GM19239 (cell line): ENCODE measurements at places on chromosomes 6 and 20.

GRCh38 chr6:2950713-2951112, 20.7 kb downstream of the SERPINB6 start:
- DNase-seq: no peak

DNA sequence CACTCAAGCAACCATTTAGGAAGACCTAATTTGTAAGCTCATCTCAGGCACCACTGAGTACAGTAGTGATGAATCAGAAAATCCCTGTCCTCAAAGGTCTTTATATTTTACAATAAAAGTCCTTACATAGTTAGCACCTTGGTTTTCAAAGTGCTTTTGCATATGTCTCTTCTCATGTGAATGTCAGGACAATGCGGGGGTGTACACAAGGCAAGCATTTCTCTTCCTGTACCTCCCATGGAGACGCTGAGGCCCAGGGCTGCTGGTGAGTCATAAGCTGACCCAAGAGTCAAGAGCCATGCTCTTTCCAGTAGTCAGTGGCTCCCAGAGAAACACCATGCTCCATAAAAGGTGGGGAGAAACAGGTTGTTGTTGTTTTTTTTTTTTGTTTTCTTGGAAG, 174.0 kb downstream of the GJA10 start:
- no peak for DNase-seq

DNA sequence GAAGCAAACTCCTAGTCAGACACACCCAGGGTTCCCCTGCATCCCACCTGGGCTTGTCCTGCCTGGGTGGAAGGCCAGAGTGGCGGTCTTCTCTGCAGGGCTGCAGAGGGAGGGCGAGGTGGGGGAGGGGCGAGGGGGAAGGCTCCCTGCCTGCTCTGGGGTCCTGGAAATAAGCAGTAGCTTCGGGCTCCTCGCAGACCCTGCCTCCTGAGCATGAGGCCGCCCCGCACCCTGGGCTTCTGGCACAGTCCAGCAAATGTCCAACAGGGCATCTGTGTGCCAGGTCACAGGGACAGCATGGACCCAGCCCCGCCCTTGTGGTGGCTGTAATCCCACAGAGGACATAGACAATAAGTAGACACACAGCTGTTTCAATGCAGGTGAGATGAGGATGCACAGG, 193.8 kb downstream of the TAF4 start:
- no peak for DNase-seq

DNA sequence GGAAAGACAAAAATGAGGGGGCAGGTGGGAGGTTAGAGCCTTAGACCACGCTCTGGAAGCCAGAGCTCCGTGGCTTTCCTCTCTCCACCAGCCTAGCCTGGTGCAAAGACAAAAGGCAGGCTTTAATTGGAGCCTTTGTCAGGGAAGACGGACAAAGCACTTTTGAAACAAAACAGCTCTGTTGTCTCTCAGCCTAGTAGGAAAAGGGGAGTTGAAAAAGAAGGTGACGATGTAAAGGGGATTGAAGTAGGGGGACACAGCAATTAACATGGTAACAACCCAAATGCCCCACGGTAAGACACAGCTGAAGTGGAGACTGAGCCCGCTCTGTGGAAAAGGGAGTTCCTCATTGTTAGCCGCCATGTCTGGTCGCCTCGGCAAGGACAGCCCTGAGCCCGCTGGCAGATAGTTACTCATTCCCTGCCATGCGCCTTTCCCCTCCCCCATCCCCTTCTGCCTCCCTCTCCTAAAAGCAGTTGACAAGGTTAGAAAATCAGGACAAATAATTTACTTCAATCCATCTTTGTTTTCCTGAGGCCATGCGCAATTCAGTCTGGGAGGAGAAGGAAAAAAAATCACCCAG, 93.0 kb downstream of the TCP11 start:
- DNase-seq: no peak

- DNase-seq: no peak
These were observed 162.6 kb downstream of the SYCP2 start for GRCh38 chr20:59770851-59771250.

DNA sequence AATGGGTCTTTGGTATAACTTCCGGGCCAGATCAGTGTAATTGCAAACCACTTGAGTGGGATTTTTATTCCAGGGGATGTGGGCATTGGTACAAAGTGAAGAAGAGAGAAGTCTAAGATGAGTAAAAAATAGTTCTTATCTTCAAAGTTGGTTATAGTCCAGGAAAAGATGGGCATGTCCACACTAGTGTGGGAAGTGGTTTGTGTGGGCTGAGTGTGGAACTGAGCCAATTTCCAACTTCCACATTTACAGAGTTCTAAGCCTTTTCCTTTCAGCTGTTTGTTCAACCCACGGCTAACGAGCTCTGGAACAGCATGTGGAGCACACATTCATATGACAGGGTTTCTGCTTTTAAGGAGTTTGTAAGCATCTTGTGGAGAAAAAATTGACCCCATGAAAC, 72.3 kb upstream of the IFNGR1 start:
- no peak for DNase-seq

GRCh38 chr6:15936503-15936902, 192.4 kb upstream of the MYLIP start:
- DNase-seq: peak; percentile 20

GRCh38 chr6:119734227-119734626, 384.7 kb upstream of the MAN1A1 start:
- no peak for DNase-seq

DNA sequence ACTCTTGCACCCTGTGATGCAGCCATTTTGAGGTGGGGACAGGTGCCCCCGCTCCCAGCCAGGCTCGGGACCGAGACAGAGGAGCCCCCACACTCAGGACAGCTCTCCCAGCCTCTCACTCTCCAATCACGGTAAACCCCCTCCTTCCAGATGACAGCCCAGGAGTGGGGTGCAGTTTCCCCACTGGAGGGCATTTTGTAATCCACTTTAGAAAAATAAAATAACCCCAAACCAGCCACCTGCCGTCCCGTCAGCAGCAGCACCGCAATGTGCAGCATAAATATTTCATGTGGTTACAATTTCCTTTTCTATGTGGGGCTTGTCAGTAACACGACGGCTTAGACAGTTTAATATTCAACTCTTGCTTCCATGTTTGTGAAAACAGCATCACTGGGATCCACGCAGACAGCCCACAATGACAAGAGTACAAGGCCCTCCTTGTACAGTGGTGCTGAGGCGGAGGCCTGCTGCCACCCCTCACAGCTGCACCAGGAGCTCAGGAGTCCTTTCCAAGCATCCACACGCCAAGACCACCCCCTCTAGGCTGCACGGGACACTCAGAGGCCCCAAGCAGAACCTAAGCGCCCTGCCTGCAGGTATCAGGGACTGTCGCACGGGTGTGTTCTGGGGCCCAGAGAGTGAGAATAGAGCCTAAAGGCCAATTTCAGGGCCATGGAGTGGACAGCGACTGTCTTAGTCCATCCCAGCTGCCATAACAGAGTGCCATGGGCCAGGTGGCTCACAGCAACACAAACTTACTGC, 116.7 kb downstream of the JPH2 start:
- no peak for DNase-seq

- DNase-seq: no peak
These were observed 73.1 kb downstream of the PRND start for GRCh38 chr20:4794846-4795245.

GRCh38 chr6:159044899-159045727, at the start of gene TAGAP:
TAGAP (minus strand) TSS chr6:159044991; CDS start chr6:159044146, 845 bp downstream.
- peak; percentile 61 for DNase-seq

DNA sequence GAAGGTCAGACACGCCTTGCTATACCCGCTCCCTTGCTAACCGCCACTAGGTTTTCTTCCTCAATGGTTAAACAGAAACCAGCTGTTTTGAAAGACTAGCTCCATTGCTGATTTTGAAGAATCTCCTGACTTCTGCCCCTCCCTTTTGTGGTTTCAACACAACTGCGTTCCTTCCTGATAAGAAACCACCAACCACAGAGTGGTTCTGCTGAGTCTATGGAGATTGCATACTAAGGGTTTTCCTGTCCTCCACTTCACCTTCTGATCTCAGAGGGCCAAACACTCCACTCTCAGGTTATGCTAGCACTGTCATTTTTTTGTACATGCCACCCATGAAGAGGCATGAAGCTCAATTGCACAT, 207.9 kb downstream of the MYLK4 start:
- DNase-seq: peak; percentile 12
